ENCODE measurements at places on chromosomes 7 and 10.

DNA sequence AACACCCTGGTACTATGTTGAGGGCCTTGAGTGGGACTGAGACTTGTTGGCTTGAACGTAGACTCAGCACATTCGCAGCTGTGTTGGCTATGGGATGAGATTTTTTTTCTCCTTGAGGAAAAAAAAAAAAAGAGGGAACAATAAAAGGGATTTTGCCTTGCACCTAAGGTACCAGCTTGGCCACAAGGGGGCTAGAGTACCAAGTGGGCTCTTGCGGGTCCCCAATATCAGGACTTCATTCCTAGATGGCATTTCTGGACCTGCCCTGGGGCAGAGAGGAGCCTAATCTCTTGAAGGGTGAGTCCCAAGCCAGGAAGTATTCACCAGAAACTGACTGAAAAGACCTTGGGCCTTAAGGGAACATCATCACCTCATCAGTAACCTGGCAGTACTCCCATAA, 1083.6 kb upstream of the PHF14 start:
- DNase-seq, result peak; percentile 41

GRCh38 chr10:89069589-89069988, 79.0 kb downstream of the FAS start:
- no peak for DNase-seq

DNA sequence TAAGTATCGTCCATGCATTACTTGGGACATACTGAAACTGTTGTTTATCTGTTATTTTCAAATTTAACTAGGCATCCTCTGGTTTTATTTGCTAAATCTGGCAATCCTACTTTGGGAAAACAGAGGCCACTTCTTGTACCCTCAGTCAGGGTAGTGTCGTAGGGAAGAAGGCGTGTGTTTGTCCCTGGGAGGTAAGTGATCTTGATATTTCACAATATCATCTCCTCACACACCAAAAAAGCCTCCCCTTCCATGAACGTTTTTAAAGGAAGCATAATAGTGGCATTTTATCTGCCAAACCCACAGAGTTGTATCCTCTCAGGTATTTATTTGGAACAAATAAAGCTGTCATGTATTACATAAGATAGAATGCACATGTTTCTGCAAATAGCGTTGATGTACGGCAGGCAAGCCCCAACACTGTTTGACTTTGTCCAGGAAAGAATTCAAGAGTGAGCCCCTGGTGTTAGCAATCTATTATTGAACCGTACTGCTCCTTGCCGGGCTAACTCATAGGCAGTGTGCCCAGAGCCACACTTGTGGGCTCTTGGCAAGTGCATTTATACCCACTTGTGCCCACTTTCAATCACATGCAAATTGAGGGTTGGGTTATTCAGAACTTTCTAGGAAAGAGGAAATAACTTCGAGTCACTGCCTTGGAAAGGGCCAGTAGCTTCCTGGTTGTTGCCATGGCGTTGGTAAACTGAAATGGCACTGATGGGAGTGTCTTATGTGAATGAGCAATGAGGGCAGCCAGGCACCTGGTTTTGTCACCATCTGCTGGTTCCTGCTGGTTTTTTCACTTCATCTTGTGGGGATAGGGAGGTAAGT, 266.0 kb downstream of the USP6NL start:
- DNase-seq, result peak; percentile 96

DNA sequence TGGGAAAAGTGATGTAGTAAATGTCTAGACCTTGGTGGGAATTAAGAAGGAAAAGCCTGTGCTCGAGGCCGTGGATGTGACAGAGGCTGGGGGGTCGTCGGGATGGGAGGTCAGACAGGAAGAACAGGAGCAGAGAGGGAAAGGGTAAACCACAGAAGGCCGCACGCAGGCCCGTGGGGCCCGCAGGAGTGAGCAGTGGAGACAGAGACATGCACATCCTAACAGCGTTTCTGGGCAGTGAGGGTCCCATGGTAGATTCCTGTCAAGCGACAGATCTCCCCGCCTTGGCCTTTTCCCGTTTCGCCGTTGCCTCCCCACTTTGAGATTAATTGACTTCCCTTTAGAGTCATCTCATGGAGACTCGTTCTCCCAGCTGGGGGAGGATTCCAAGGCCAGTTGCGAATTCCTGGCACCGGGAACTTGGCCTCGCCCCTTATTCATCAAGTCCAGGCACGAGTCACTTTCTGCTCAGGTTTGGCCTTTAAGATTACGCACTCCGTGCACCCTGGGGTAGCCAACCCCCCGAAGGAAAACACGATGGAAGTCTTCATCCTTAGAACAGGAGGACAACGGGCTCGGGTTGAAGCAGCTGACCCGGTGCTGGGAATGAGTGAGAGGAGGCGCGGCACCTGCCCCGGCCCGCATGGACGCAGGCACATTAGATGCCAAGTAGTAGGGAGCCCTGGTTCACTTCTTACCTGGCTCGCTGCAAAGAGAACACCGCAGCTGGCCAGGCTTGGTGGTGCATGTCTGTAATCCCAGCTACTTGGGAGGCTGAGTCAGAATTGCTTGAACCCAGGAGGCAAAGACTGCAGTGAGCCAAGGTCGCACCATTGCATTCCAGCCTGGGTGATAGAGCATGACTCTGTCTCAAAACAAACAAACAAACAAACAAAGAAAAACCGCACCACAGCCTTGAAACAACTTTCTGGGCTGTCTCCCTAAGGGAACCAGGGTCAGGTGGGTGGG, 315.2 kb upstream of the SHH start:
- DNase-seq, result peak; percentile 44

Data from mesendoderm (in vitro differentiated cells).